ENCODE measurements at places on chromosomes 13 and 19.

DNA sequence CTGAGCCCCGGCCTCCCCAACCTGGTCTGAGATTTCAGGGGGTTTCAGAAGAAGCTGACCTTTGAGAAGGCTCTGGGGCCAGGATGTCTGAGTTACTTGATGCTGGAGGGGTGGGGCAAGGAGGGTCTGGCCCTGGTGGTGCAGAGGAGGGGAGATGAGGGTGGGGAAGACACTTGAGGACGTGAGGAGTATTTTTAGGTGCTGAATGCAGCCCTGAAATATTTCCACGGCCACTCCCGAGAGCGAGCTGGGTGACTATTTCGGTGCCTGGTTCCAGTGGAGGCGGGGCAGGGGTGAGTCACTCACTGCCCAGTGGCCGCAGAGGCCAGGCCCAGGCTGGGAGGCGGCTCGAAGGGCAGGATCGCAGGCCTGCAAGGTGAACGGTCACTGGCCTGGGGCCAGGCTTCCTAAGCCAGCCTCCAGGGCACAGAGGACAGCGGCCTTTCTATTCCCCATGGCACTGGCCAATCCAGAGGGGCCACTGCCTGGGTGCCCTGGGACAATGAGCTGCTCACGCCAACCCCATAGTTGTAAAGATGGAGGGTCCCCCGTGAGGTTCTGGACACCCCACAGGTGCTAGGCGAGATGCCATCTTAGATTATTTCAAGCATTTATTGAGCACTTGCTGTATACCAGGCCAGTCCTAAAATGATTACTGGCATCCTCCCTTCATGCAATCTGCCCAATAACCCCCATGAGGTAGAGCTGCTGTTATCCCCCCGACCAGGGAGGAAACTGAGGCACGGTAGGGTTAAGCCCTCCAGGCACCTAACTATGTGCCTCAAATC is 19.7 kb upstream of the JUND start:
- no peak for DNase-seq

- DNase-seq: no peak
Measured at GRCh38 chr19:19537075-19538048, 703 bp upstream of the CILP2 start.

GRCh38 chr13:103097366-103097928 is 31.2 kb upstream of the SLC10A2 start:
- no peak for DNase-seq

DNA sequence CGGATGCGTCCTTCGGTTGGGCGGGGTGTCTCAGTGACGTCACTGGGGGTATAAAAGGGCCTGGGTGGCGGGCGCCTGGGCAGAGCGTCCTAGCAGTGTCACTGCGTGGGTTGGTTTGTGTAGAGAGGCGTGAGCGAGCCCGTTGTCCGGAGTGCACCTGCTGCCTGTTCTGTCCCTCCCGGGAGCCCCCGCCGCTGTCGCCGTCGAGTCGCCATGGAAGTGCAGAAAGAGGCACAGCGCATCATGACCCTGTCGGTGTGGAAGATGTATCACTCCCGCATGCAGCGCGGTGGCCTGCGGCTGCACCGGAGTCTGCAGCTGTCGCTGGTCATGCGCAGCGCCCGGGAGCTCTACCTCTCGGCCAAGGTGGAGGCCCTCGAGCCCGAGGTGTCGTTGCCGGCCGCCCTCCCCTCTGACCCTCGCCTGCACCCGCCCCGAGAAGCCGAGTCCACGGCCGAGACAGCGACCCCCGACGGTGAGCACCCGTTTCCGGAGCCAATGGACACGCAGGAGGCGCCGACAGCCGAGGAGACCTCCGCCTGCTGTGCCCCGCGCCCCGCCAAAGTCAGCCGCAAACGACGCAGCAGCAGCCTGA is 2.9 kb downstream of the IER2 start:
- DNase-seq: peak; percentile 98

DNA sequence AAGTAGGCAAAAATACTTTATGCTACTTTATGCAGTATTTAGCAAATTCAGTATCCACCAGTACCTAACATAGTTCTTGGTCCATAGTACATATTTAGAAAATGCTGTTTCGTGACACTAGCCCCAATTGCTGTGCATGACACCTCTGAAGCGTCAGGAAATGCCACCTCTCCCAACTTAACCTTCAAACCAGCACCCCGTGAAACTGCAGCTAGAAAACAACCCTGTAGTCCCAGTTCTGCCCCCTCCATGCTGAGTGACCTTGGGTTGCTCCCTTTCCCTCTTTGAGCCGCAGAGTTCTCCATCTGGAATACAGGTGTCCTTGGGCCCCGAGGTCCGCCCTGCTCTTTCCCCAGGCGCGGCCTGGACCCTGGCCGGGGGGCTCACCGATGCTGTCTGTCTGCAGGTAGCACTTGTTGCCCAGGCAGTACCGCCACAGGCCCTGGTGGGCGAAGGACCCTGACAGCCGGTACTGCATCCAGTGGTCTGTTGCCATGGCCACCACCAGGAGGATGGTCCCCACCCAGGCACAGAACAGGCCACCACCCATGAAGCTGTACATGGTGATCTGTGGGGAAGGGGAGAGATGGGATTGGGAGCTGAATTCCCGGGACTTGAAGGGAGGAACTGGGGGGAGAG is 773 bp downstream of the LIM2 start:
- DNase-seq: no peak

DNA sequence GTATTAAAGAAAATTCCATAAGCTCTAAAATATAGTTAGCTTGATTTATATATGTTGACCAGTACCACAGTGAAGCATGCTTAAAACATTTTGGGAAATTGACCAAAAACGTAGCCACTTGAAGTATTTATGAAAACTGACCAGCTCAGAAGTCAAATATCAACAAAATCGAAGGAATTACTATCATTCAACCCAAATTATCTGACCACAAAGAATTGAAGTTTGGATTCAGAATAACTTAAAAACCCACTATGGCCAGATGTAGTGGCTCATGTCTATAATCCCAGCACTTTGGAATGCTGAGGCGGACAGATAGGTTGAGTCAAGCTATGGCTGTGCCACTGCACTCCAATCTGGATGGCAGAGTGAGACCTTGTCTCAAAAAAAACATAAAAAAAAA is 31.9 kb downstream of the GPALPP1 start:
- DNase-seq: no peak

DNA sequence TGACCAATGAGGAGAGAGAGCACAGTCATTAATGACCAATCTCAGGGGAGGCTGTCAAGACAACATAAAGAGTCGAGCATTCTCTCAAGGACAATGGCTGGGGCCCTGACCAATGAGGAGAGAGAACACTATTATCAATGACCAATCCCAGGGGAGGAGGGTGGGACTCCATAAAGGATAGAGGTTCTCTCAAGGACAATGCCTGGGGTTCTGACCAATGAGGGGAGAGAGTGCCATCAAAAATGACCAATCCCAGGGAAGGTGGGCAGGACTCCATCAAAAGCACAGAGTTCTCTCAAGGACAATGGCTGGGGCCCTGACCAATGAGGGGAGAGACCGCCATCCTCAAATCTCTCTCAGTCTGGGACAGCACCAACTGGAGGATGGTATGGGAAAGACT is 3.3 kb upstream of the KLK11 start:
- DNase-seq: no peak

- no peak for DNase-seq
Measured at GRCh38 chr13:32107474-32107873, 75.9 kb downstream of the FRY start.

Data from left kidney (tissue), 8 donors.